Mammary microvascular endothelial cell (primary cell): ENCODE measurements at places on chromosomes 5 and 9. TPM values are rescaled to one million over a fixed set of nuclear protein-coding genes. Genes with fewer than 3 reads are reported as not detected.

The OR13J1 gene
- not detected in 2 replicates for total RNA-seq

The DUSP1 gene
- 331 and 365 TPM in 2 replicates for total RNA-seq

The FOXD4L5 gene
- total RNA-seq: not detected in 2 replicates

The BSPRY gene
- total RNA-seq: not detected in 2 replicates

The PCDHA12 gene
- not detected in 2 replicates for total RNA-seq

The ENTREP1 gene
- 3.3 and 3.7 TPM in 2 replicates for total RNA-seq

The HTR4 gene
- not detected in 2 replicates for total RNA-seq

The CDH9 gene
- total RNA-seq: not detected in 2 replicates

The SAXO1 gene
- not detected in 2 replicates for total RNA-seq

The C1QTNF2 gene
- 0.07 and 0.20 TPM in 2 replicates for total RNA-seq

The JAKMIP2 gene
- not detected in 2 replicates for total RNA-seq

The PRLR gene
- total RNA-seq: not detected in 2 replicates

The ANKRD55 gene
- 1.1 and 2.3 TPM in 2 replicates for total RNA-seq

The NPR3 gene
- total RNA-seq: under 0.01 and 0.05 TPM in 2 replicates

The ENHO gene
- not detected in 2 replicates for total RNA-seq

The RARS1 gene
- 107 and 121 TPM in 2 replicates for total RNA-seq

The LCN10 gene
- 0.44 TPM in 1 of 2 replicates, not detected in the other for total RNA-seq

The TMC1 gene
- 0.13 TPM in 1 of 2 replicates, not detected in the other for total RNA-seq

The RNF130 gene
- 45.2 and 47.1 TPM in 2 replicates for total RNA-seq
